GM23248 (cell line): ENCODE measurements at places on chromosomes 1 and 21.

DNA sequence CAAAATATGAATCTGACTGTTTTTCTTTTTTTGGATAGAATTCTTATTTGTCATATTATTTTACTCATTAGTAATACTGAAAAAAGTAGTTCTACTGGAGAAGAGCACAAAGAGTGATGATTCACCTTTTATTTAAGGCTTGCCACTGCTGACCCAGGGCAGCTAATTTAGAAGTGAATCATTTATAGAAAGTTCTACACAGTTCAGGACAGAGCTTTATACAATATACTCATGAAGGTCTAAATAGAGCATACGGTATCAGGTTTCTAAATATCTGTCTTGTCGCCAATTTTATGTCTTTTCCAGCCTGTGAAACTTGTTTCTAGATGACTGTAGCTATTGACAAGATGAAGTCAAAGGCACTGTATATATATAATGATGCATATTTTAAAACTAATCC is 25.0 kb downstream of the GIPC2 start:
- peak; percentile 95 for DNase-seq

GRCh38 chr1:44806704-44807363 is at the start of gene DYNLT4:
DYNLT4 (minus strand) TSS chr1:44807351; CDS start chr1:44806668, 683 bp downstream.
- no peak for DNase-seq

- no peak for DNase-seq
Measured at GRCh38 chr1:2154022-2154421, 40.5 kb downstream of the FAAP20 start.

- peak; percentile 36 for DNase-seq
Measured at GRCh38 chr1:145777357-145778145, 46.3 kb downstream of the RNF115 start.

DNA sequence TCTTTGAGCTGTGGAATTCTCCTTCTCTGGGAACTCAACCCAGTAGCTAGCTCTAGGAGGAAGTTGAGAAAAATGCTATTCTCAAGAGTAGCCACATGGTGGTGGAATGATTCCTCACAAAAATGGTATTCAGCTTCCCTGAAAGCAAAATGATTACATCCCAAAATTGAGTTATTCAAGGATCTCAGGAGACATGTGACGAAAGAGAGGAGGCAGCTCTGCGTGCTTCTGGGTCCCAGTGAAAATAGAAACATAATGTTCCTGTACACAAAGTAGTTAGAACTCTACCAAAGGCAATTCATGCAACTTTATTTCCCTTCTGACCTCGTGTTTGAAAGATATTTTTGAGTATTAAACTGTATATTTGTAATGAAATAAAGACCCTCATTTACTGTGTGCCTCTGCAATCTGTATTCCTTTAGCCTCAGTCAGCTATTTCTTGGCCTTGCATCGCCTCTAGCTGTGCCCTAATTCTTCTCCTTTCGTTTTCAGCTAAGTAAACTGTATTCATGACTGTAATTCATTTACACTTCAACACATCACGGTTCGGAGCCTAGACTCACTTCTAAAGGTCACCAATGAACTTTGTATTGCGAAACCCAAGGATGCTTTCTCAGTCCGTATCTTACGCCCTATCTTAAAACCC is 167.3 kb downstream of the FASLG start:
- peak; percentile 92 for DNase-seq

- DNase-seq = peak; percentile 29
Measured at GRCh38 chr1:243216741-243217140, 38.3 kb downstream of the CEP170 start.

GRCh38 chr1:213600879-213601278 is 386.9 kb upstream of the PROX1 start:
- no peak for DNase-seq

GRCh38 chr1:198708761-198709525 is 70.1 kb downstream of the PTPRC start:
- DNase-seq = no peak

DNA sequence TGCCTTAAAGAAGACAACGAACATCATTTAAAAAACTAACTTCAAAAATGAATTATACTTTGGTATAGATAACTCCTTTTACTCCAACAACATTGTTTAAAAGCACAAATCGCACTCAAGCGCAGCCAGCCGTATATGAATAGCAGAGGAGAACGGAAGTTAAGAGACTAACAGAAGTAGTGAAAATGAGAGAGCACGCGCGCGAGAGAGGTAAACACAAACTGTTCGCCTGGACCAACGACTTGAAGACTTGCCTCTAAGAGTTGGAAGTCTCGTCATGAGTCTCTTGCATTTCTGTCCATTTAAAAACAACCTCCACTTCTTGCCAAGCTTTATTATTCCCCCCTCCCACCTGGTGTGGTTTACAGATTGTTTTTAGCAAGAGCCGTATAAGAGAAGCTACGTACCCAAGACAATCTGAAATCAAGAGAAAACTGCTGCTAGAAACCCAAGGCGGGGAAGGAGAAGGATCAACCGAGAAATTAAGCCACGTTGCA is 479 bp downstream of the SELENOF start:
- DNase-seq = peak; percentile 78

DNA sequence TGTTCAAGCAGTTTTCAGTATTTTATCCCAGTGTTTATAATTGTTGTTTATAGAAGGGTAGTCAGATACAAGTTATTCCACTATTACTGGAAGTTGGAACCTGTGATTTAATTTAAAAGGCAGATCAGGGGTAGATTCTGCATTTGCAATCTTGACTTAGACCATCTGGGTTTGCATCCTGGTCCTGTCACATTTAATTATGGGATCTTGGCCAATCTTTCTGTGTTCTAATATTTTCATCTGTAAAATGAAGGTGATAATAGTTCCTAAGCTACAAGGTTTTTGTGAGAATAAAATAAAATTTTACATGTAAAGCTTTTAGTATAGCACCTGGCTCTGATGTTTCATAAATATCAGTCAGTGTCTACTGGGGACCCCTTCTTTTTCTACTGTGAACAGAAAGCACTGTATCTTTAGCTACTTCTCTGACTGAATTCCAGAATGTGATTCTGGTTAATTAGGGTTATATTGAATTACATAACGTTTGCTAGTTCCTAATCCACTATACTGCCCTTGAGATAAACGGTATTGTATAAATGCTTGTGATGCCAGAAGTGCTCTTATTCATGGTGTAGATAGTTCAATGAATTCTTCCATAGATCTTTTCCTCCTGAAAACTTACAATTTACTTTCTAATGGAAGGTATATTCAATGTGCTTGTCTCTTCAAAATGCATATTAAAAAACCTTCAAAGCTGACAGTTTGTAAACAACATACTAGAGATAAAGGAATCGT is 131.0 kb downstream of the KCNK1 start:
- DNase-seq = no peak

- no peak for DNase-seq
Measured at GRCh38 chr1:205993068-205993467, 10.1 kb downstream of the RAB7B start.

DNA sequence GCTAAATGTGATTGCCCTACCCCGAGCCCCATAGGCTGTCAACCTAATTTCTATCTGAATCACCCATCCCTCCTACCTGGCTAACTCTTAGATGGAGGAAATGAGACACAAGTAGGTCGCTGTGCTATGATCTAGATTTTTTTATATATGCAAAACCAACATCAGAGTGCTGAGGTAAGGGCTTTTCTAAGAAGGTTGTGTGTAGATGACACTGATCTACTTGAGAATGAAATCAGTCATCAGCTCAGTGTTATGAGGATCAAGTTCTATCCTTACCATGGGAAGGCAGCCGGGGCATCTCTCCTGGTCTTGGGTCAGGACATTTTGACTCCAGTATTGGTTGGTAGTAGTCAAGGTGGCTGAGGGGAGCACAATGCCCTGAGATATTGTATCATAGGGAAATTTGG is 23.6 kb downstream of the SLAMF1 start:
- DNase-seq = no peak

- DNase-seq = peak; percentile 44
Measured at GRCh38 chr1:15214527-15214926, 32.5 kb upstream of the FHAD1 start.

- DNase-seq = no peak
Measured at GRCh38 chr1:244150665-244151064, 99.6 kb downstream of the ZBTB18 start.

GRCh38 chr1:229116114-229116513 is 154.8 kb upstream of the RAB4A start:
- no peak for DNase-seq

GRCh38 chr21:15625363-15625762 is 104.4 kb upstream of the USP25 start:
- DNase-seq = no peak

DNA sequence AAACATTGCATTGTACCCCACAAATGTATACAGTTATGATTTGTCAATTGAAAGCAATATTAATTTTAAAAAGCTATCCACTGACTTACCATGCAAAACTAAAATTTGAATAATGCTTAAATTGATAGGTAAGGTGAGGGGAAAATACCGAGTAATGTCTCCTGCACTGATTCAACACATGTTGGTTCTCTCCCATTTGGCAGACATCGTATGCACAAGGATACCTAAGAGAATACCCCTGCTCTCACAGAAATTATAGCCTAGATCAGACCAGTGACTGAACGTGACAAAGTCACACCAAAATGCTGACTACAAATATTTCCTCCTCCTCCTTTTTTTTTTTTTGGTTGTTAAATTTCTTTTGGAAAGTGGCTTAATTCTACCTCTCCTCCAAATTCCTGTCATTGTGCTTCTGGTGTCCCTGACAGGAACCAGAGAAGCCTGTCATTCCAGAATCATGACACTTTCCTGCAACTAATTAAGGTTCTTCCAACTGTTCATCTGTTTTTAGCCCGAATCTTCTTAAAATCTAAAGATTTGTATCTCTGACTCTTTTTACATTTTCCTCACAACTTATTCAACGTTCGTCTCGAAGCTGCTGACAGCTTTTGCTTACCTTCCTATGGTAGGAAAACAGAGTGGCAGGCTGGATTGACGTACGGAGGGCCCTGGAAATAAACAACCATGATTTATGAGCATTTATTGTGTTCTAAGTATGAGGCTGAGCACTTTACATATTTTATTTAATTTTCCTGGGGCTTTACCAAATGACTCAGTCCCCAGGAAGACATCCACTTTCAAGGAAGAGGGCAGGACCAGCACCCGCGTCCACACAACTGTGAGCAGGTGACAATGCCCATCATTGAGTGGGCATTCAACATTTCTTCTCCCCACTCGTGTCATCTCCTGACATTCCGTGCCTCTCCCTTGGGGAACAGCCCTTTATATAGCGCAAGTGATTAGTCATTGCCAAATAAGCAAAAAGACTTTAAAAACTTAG is 57.9 kb upstream of the KCNE2 start:
- peak; percentile 38 for DNase-seq

- DNase-seq = peak; percentile 89
Measured at GRCh38 chr21:43193651-43194302, 25.0 kb downstream of the CRYAA start.

- peak; percentile 18 for DNase-seq
Measured at GRCh38 chr1:34460193-34460592, 283.5 kb downstream of the C1orf94 start.

DNA sequence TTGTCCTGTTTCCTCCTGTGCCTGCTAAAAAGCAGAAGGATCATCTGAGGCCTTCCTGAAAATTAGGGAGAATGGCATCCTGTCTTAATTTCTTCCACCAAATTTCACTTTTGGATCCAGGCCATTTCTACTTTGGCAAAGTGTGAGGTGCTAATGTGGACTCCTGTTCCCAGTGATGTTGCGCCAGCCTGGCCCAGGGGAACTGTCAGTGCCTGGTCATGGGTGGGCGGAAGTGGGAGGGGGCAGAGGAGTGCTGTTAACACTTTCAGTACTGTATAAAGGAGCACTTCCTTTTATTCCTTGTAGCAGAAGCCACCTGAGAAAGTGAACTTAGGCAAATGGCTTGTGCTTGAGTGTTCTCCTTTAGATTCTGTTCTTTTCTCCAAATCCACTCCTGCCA is 19.9 kb downstream of the ELAPOR1 start:
- DNase-seq = peak; percentile 11

DNA sequence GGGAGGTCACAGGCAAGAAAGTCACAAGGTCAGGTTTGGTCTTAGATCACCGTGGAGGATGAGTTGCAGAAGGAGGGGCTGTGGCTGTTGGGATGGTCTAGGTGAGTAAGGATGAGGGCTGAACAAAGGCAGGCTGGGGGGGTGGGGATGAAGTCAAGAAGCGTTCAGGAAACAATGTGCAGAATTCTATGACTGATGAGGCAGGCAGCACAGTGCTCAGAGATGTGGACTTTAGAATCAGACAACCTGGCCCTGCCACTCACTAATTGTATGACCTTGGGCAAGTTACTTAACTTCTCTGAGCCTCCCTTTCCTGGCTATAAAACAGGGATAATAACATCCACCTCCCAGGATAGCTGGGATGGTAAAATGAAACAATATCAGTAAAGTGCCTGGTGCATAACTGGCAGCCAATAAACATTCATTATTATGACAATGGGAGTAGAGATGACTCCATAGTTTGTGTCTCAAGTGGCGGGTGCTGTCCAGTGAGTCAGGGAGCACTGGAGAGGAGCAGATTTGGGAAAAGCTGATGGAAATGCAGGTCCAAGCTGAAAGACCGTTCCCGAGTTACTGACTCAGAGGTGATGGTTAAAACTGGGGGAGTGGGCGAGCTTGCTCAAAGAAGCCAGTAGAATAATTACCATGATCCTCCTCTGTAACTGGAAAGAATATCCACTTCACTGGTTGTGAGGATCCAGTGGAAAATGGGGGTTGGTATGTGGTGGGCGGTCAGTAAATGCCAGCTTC is 2.1 kb downstream of the TIE1 start:
- peak; percentile 48 for DNase-seq

DNA sequence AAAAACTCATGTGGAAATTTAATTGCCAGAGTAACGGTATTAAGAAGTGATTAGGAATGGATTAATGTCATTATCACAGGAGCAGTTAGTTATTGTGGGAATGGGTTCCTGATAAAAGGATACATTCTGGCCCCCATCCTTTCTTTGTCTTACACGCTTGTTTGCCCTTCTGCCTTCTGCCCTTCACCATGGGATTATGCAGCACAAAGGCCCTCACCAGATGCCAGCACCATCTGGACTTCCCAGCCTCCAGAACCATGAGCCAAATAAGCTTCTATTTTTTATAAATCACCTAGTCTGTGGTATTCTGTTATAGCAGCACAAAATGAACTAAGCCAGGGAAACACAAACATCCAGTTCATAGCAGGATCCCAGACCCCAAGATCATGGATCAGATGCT is 33.9 kb upstream of the POU2F1 start:
- DNase-seq = no peak

GRCh38 chr1:195903203-195903602 is 705.0 kb downstream of the KCNT2 start:
- no peak for DNase-seq

- peak; percentile 86 for DNase-seq
Measured at GRCh38 chr1:46724991-46725735, 6.2 kb upstream of the EFCAB14 start.

- peak; percentile 70 for DNase-seq
Measured at GRCh38 chr1:161139766-161140165, 7.3 kb upstream of the DEDD start.

DNA sequence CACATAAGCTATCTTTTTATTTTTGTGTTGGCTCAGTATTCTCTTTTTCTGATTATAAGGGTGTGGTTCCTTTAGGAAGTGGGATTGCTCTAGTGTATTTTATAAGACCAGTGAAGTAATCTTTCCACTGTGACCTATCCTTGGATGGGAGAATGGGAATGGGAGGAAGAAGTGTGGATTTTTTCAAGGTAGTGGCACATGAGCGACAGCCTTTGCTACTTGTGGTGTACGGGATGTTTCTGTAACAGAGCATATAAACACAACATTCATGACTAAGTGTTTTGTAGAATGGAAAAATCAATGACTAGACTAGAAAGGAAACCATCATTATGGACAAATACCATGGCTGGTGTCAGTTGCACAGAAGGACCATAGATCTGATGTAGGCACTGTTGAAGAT is 209.6 kb downstream of the GIPC2 start:
- peak; percentile 63 for DNase-seq
